Calu3 (cell line): ENCODE measurements at places on chromosomes 1 and 21. TPM values are rescaled to one million over a fixed set of nuclear protein-coding genes. Genes with fewer than 3 reads are reported as not detected.
A peak's percentile ranks its signal among the peaks of the same experiment; 100 is the strongest.

DNA sequence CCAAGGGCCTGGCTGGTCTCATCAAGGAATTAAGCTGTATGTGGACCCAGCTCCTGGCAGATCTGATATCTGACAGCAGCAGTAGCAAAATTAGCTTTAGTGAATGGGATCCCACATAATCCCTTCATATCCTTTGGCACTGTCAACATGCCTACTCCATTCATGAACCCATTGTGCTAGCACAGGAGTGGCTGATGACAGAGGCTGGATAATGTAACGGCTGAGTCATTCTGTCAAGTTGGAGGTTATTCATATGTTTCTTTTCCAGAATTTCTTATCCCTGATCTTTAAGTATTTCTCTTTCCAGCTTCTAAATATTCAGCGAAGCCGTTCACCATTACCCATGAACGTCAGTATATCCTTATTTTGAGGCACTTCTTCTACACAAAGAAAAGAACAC is 84.3 kb downstream of the EXTL2 start:
- DNase-seq, result no peak

DNA sequence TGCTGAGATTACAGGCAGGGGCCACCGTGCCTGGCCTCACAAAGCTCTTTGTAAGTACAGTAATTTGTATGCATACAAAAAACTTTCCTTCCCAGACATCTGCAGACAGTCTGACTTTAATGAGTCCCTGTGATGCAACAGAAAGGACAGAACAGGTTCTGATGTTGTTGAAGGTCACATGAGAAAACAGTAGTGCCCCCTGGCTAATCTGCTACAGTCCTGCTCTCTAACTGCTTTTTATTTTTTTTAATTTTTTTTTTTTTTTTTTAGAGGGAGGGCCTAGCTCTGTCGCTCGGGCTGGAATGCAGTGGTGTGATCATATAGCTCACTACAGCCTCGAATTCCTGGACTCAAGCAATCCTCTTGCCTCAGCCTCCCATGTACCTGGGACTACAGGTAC is 36.7 kb downstream of the ACBD3 start:
- no peak for DNase-seq

DNA sequence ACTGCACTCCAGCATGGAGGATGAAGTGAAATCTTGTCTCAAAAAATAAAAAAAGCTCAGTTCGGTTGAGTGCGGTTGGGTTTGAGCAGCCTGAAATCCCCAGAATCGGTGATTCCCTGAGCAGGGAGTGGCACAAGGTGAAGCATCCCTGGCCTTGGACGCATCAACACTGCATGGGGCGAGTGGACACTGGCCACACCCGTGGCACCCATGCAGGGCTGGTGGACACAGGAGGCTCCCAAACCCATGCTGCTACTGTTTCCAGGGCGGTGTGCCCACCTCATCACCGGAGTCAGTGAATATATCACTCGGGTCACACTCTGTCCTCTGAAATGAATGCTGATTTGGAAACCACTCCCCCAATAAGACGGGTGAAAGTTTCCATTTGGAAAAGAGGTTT is 53.4 kb upstream of the ACTRT2 start:
- no peak for DNase-seq

- peak; percentile 45 for DNase-seq
Measured at GRCh38 chr21:26169611-26170470, 729 bp downstream of the APP start.

DNA sequence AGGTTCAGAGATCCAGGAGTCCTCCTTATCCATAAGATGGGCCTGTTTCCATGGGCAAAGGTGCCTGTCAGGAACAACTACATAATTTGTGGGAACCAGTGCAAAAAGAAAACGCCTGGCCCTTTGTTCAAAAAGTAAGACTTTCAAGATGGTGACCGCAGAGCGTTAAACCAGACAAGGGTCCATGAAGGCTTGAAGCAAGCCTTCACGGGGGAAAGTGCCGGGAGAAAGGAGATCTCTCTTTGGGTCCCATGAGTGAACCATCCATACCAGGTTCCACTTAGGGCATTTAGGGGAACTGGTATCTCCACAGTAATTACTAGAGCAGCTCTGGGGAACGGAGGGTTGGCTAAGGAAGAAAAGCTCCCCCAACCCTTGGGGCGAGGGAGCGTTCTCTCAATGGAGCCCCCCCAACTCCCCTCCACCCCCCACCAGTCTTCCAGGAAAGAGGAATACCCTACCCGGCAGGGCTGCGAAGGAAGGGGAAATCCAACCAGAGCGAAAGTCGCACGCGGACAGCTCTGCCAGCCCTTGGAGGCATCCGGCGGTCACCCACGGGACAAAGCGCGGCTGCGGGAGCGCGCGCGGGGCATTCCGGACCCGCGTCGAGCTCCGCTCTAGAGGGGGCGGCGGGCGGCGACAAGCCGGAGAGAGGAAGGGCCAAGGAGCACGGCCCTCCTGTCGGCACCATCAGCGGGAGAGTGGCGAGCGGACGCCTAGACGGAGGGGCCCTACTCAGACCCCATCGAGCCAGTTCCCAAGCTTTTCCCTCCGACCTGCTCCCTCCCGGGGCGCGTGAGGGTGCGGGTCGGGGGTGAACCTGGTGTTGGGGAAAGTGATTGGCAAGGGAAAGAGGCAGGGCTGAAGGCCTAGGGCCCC is 687 bp upstream of the RASSF5 start:
- DNase-seq, result peak; percentile 29

GRCh38 chr1:111758373-111758772 is 2.7 kb downstream of the DDX20 start:
- no peak for DNase-seq

- DNase-seq, result no peak
Measured at GRCh38 chr1:18752409-18752808, 107.1 kb downstream of the TAS1R2 start.

DNA sequence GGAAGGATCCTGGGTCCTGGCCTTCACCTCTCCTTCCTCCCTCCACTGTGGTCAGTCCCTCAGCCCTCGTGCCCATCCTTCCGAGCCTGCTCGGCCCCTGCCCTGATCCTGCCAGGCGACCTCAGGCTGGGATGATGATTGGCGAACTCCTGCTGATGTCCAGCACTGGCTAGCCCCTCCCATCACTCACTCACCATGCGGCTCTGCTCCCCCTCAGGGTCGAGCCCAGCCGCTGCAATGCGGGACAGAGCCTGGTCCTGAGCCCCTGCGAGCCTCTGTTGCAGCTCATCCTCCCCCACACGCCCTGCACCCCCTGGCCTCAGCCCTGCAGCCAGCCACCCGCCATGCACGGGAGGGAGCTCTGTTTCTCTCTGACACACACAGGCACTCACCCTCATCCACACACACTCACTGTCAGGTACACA is 100.2 kb downstream of the DMRTB1 start:
- no peak for DNase-seq

DNA sequence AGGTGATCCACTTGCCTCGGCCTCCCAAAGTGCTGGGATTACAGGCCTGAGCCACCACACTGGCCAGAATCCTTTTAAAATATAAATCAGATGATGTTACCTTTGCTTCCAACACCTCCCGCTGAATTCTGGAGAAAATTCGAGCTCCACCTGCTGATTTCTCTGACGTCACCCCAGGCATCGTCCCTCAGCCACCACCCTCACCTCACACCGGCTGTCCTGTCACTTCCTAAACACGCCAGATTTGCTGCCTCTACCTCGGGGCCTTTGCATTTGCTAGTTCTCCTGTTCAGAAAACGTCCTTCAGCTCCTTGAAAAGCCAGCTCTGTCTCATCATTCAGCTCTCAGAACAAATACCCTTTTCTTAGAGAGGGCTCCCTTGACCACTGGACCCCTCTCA is 57.9 kb downstream of the FBXO2 start:
- DNase-seq, result no peak

Gene BEND5
- 0.87 TPM in 1 of 2 replicates, not detected in the other for total RNA-seq

Gene EXO1
- 19.9 and 36.3 TPM in 2 replicates for total RNA-seq
